ENCODE measurements at places on chromosomes 1 and 21.

- DNase-seq: no peak
These were observed 73.8 kb upstream of the VAV3 start for GRCh38 chr1:108038653-108039236.

- DNase-seq: no peak
These were observed 23.1 kb downstream of the SLC35A3 start for GRCh38 chr1:99992760-99993467.

DNA sequence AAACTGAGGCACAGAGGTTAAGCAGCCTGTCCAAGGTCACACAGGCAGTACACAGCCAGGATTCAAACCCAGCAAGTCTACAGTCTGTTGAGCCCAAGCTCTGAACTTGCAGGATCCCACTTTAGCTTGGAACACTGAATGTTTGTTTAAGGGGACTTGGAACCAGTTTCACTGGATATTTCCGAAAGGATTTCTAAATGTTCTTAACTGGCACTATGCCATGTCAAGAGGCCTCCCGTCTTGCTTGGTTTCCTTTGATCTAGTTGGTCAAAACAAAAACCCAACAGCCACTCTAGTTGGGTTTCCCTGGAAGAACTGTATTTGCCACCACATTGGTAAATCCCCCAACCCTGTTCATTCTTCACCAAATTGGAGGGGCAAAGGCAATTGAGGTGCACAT is 317.6 kb upstream of the KAZN start:
- DNase-seq: no peak

DNA sequence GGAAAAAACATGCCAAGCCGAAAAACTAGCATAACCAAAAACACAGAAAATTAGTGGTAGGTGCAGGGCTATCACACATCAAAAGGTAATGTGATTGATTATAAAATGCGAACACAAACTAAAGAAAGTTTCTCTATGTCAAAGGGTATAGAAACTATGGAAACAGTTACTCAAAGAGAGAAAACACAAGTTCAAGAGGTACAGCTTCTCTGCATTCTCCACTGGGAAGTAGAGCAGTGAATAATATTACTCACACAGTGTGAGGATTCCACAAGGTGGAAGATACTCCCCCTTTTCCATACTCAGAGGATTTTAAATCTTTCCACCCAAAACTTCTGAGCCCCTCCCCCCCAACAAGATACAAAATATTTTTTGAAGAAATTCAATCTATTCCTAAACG is 18.6 kb downstream of the AKT3 start:
- no peak for DNase-seq

GRCh38 chr1:13783551-13783950 is 83.6 kb downstream of the PRDM2 start:
- no peak for DNase-seq

- no peak for DNase-seq
These were observed 18.2 kb upstream of the PEX10 start for GRCh38 chr1:2430592-2430973.

DNA sequence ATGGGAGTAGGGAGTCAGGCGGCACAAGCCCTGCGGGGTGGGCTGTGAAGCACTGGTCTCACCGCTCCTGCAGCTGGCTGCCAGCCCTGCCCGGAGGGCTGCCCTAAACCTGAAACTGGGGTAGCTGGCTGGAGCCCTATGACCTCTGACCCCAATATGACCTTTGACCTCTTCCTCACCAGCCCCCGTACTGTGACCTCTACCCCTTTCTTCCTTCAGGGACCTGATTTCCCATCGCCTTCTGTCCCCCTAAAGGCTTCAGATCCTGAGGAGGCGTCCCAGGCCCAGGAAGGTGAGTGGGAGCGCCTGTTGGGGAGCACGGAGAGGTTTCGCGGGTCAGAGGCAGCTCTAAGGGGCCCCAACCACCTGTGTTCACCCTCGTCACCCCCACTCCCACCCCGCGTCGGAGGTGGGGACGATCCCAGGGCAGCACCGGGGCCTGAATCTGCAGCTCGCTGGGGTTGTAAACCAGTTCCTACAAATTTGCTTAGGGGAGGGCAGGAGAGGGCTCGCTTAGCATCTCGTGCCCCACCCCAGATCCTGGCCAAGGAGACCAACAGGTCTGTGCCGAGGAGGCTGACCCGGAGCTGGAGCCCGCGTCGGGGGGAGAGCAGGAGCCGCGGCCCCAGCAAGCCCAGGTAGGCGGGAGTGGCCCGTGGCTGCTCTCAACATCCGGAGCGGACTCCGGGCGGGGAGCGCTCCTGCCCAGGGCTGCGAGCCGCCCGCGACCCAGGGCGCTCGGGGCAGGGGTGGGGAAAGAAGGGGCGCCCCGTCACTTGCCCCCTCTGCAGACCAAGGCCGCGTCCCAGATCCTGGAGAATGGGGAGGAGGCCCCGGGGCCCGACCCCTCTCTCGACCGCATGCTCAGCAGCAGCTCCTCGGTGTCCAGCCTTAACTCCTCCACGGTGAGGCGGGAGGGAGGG is 7.3 kb downstream of the SYTL1 start:
- no peak for DNase-seq

Measured in heart left ventricle (tissue), 16 donors.